ENCODE measurements at places on chromosomes 6 and 20.
A peak's percentile ranks its signal among the peaks of the same experiment; 100 is the strongest.

DNA sequence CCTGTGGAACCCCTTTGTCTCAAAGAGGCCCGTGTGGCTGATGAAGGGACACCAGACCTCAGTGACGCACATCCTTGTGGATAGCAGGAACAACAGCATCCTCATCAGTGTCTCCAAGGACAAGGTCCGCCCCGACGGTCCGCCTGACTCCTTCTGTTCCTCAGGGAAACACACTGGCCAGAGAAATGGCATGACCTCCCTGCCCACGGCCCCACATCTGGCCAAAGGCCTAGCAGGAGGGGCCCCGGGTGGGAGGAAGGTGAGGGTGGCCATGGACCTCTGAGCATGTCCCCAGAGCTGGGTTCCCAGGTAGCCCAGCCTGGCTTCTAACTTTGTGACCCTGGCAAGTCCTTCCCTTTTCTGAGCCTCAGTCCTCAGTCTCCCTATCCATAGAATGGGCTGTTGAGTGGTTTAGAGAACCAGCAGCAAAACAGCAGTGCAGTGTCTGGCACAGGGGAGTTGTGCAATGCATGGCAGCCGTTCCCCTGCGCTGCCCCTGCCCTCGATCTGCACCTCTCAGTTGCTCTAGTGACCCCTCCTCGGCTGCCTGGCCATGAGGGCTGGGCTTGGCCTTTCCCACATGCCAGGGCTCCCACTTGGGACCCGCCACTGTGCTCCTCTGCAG lies 48.3 kb downstream of the EFCAB8 start:
- DNase-seq = no peak

- DNase-seq = peak; percentile 14
Measured at GRCh38 chr6:73394577-73395354, at the start of gene DDX43. Gene DDX43, plus strand, starts transcription at chr6:73394828. Its CDS starts 78 bp downstream, at chr6:73394906.

DNA sequence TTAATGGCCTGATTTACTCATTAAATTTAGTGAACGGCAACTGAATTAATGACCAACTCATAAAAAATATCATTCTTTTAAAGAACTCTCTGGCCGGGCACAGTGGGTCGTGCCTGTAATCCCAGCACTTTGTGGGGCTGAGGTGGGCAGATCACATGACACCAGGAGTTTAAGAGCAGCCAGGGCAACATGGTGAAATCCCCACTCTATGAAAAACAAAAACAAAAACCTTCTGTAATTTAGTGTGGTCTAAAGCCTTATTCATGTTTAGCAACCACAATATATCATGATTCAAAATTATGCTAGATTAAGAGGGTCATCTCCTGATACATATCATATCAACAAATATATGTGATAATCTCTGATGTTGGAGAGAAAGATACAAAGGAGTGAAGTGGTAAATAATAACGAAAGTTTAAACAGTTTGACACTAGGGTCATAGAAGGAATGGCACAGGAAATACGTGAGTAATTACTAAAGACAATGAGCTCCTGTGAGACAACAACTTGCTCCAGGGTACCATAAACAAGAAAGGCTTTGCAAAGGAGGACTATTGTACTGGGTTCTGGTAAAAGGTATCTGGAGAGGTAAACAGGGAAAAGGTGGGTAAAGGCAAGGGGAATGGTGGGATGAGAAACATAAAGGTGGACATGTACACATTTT lies 5.7 kb downstream of the ELOVL4 start:
- DNase-seq = no peak

GRCh38 chr20:2796011-2796660 lies 4.3 kb downstream of the CPXM1 start:
- no peak for DNase-seq

GRCh38 chr6:52155791-52156576 lies 30.2 kb upstream of the IL17A start:
- no peak for DNase-seq

DNA sequence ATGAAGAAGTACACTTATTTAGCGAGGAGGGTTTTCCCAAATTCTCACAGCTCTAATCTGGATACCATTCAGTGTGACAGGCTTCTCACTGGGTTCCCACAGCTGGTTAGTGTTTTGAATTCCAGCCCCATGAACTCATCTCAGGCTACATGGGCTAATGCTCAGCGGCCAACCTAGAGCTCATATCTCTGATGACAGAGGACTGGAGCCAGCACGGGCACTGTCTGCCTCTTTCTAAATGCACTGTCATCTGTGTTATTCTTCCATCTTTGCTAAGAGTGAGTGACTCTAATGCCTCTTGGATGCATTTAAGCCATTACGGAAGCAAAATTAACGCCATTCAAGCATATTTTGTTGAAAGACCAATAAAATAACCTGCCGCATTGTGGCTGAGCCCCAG lies 308.9 kb upstream of the JAG1 start:
- DNase-seq = no peak
